ENCODE measurements at places on chromosomes 2 and 18. TPM values are rescaled to one million over a fixed set of nuclear protein-coding genes. Genes with fewer than 3 reads are reported as not detected.

GRCh38 chr2:239220341-239220740 is 180.5 kb downstream of the HDAC4 start:
- DNase-seq: no peak

- peak; percentile 64 for DNase-seq
These were observed 30.5 kb upstream of the RMDN2 start for GRCh38 chr2:37894601-37895000.

DNA sequence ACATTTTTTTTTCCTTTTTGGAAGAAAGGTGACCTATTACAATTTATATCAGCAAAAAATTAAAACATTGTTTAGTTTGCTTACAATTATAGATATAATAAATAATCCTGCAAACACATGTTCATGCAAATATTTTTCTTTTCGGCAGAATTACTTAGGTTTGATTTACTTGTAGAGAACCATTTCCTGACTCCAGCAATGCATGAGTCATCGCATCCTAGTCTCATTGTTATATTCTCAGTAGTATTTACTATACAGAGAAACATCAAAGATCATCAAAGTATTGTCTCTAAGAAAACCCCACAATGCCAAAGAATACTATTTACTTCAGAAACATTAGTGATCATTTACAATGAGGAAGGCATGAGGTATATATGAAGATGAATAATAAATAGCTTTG is 40.4 kb upstream of the MTIF2 start:
- no peak for DNase-seq

GRCh38 chr2:53740170-53740569 is 27.4 kb upstream of the CHAC2 start:
- DNase-seq: no peak

Gene CCDC85A
- 0.37 TPM for total RNA-seq

DNA sequence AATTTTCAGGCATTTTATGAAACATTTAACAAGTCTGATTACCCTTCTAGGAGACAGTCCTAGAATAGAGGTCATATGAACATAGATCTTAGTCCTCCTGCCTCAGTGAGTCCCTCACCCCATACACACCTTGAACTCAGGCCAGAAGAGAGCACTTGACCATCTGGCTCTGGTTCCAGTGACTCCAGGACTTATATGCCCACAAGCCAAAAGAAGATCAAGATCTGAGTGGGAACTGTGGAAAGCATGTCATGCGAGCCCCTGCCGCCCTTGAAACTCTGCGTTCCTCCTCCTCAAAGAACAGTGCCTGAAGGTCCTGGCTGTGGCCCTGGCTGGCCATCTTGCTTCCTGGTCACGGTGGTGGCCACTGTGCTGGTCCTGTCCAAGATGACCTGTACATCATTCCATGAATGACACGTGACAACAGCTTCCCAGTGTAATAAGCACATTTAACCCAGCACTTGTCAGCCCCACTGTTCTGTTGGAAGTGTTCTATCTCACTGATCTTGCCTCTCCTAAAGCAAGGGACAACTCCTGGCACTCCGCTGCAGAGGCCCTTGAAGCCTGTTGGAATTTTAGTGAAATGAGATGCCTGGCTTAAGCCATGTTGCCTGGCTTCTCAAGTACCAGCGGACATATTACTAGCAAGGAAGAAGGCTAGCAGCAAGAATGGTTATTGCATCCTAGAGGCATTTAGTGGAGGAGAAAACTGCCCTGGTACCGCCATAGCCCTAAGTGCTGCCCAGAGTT is 17.6 kb downstream of the TTC32 start:
- peak; percentile 25 for DNase-seq

GRCh38 chr2:240465268-240465764 is 29.9 kb downstream of the GPC1 start:
- peak; percentile 43 for DNase-seq

GRCh38 chr2:170229125-170229524 is 51.2 kb downstream of the MYO3B start:
- DNase-seq: no peak

GRCh38 chr2:168528469-168528868 is 72.4 kb downstream of the CERS6 start:
- peak; percentile 59 for DNase-seq

Gene PLEKHM3
- total RNA-seq: 2.0 TPM

Gene ELP2
- total RNA-seq: 43.3 TPM

GRCh38 chr18:70636991-70637390 is 348.1 kb downstream of the SOCS6 start:
- DNase-seq: no peak

- DNase-seq: no peak
These were observed 99.1 kb upstream of the ITGA6 start for GRCh38 chr2:172328103-172328841.

Gene STPG4
- total RNA-seq: not detected

DNA sequence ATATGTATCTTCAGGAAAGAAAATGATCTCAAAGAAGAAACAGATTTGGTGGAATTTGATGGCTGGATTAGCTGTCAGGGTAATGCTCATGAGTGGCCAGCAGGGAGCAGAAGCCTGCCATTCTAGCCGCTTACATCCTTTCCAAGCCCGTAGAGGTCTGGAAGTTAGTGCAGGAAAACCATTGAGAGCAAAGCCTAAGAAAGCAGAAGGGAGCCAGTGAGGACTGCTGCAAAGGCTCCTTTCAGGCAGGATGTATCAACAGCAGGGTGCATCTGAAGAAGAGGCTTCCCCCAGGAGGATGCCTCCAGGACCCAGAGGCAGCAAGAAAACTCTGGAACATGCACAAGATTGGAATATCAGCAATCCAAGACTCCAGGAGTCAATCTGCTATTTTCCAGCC is 22.9 kb upstream of the LBH start:
- DNase-seq: peak; percentile 54

Gene B3GNT7
- total RNA-seq: not detected

Gene SEPTIN10
- 99.8 TPM for total RNA-seq

- DNase-seq: no peak
These were observed 354.8 kb downstream of the MEIS1 start for GRCh38 chr2:66789741-66790140.

Gene SLC38A11
- not detected for total RNA-seq

GRCh38 chr2:45121236-45121927 is 112.1 kb upstream of the SIX2 start:
- DNase-seq: no peak

- DNase-seq: no peak
These were observed 204.4 kb upstream of the TWIST2 start for GRCh38 chr2:238643400-238643907.

- DNase-seq: no peak
These were observed 107.8 kb upstream of the ZNF521 start for GRCh38 chr18:25459814-25460213.

DNA sequence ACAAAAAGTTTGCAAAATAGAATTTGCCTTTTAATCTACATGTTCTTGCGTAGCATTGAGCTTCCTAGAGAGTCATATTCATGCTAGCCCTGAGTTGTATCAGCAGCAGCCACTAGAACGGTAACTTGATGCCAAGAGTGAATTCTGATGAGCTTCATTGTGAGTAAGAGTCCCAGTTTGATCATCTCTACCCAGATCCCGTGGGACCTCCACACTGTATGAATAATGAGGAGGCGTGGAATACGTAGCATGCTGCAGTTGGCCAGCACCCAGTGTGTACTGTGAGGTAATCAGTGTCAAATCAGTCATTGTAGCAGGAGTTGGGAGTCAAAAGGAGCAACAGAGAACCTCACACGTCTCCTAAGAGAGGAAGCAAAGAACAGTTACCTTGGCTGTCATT is 197.9 kb downstream of the NEDD4L start:
- DNase-seq: no peak

- no peak for DNase-seq
These were observed 1.1 kb downstream of the TMX3 start for GRCh38 chr18:68713796-68714195.

Gene SRSF7
- total RNA-seq: 275 TPM

DNA sequence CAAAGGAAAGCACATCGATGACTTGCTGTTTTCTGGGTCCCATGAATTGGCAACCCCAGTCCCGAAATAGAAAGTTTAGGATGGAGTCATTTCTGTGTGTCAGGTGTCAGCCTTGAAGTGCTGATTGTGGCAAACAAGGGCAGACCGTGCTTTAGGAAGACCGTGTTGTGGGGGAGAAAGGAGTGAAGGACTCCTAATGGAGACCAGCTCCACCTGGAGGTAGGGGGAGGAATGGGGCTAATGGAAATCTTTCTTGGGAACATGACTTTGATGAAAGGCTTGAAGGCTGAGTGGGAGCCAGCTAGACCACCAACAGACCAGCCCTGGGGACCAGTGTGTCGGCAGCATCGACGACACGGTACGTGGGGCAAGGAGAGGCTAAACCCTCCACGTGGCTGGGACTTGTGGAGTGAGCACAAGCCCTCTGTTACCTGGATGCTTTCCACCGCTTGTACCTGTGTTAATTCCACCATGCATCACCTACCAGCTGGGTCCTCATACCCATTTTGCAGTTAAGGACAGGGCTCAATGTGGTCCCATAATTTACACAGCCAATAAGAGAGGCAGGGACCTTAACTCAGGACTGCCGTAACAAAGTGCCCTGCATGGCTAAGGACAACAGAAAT is 104.2 kb downstream of the SH3BP4 start:
- DNase-seq: no peak

DNA sequence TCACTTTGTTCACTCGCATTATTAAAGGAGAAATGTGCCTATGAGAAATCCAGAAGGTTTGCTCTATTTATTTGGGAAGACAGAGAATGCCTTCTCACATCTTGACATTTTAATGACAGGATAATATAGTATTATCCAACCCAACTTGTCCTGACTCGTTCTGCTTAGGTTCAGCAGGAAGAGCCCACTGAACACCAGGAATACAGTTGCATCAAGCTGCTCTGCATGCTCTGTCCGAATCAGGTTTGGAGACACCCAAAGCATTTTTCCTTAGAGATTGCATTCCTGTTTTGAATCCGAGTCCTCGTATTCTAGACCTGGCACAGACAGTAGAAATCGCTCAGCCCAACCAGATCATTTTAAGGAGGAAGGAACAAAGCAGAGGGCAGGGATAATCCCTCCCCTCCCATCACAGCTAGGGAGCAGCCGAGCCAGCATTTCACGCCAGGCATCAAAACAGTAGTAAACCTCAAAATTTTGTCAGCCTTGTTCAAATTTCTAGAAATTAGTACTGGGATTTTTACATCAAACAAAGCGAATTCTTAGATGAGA is 837.4 kb upstream of the ID2 start:
- no peak for DNase-seq

Gene TLX2
- not detected for total RNA-seq

DNA sequence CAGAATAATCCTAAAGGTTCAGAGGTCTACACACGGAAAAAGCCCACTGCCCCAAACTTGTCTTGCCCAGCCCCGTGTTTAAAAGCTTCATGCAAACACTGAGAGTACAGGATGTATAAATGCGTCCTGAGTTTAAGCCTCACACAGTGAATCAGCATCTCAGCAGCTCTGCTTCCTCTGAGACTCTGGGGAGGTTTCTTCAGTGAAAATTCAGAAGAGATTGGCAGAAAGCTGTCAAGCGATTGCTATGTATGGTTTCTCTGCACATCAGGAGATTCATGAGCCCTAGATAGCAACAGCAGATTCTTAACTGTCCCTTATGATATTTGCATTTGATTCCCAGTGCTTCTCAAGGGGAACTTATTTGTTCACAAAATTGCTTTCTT is 27.1 kb downstream of the CRACDL start:
- no peak for DNase-seq

DNA sequence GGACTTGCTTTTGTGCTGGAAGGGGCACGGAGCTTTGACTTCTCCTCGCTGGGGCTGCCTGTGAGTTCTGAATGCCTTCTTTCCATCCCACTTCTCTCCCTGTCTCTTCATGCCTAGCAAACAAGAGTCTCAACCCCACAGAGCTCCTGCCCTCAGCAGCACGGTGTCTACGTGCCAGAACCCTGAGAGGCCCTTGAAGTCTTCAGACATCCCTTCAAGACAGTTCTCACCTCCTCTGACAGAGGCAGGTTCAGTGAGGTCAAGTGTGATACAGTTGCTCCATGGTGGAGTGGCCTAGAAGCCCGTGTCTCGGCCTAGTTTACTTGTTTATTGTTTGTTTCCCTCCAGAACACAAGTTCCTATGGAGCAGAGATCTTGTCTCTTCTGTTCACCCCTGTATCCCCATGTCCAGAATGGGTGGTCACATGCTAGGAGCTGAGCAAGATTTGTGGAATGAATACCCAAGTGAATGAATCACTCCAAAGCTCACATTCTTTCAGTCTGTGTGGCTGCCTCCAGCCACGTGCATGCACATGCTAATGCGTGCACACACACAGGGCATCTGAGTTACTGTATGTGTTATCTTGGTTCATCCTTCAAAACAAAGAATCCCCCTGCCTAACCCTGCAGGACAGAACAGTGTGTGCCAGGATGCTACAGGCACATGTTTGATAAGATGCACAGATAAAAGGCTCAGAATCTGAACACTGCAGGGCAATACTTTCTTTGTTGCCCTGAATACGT is 391.6 kb downstream of the NBAS start:
- DNase-seq: peak; percentile 93

DNA sequence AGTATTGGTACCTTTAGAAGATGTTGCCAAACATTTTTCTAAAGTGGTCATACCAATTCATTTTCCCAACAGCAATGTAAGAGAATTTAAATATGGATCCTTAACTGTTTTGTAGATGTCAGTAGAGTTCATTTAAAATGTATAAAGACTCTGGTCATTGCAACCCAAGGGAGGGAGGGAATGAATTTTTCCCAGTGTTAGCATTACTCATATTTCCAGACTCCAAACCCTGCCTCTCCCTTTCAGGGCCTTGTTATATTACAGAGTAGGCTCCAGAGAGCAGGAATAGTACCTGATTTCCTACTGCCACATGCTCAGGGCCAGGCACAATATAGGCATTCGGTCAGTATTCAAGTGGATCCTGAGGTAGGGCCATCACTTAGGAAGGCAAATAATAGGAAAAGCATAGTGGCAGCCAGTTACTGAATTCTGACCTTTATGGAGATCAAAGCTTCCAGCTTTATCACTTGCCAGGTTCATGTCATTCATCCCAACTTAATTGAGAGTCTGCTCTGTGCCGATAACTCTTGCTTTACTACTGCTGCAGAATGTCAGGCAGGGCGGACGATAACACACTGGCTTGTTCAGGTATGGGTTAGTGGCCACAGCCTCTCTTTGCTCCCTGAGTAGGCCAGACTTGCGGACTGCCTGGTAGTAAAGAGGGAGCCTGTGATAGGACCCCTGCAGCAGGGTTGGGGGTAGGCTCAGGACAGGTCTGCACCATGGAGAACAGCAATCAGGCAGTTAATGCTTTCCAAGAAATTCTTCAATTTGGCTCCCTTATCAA is 75.3 kb downstream of the OSBPL6 start:
- no peak for DNase-seq

- no peak for DNase-seq
These were observed 272.8 kb downstream of the CYRIA start for GRCh38 chr2:16392647-16393499.

GRCh38 chr2:239695728-239696240 is 295.0 kb upstream of the HDAC4 start:
- DNase-seq: no peak

- DNase-seq: no peak
These were observed 83.9 kb upstream of the SLC39A10 start for GRCh38 chr2:195572895-195573683.

GRCh38 chr2:192373221-192373620 is 178.5 kb upstream of the TMEFF2 start:
- no peak for DNase-seq

All from SJSA1 (cell line).